Cortex of kidney (tissue), 1 donor: ENCODE measurements at places on chromosomes 5 and 9.

DNA sequence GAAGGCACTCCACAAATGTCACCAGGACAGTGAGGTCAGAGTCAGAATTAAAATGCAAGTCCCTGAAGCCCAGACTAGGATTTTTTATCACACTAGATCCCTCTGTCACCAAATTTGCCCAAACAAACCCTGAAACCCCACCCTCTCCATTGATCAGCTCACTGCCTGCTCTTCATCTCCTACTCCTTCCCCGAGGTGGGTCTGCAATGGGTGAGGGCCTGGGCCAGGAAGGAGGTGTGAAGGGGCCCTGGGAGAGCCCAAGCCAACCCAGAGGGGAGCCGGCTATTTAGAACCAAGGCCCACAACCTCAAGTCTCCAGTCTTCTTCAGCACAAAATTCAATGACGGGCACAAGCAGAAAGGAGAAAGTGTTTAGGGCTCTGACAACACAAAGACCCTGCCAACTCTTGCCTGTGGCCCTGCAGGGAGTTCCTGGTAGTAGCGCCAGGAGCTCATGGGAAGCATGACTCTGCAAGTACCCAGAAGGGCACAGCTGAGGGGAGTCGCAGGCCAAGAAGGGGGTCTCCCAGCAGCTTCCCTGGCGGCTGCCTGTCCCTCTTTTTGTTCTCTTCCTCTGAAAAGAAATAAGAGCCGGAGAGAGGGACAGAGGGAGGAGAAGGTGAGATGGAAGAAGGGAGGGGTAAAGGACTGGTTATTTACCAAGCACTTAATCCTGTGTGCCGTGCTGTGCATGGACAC lies 5.5 kb downstream of the FOXI1 start:
- no peak for DNase-seq

DNA sequence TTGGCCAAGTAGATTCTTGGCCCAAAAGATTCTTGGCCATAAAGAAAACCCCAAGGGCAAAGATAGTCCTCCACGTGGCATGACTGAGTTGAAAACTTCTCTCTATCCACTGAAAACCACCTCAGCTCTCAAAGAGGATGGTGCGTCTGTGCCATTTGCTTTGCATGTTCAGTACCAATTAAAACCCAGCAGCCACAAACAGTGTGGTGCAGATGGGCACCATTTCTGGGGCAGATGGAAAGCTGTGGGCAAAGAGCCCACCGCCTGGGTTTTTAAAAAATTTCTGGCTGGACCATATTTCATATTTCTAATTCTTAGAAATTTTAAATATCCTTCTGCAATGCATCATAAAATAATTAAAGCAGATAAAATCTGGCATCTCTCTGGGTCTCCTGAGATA lies 84.5 kb upstream of the PUM3 start:
- no peak for DNase-seq

DNA sequence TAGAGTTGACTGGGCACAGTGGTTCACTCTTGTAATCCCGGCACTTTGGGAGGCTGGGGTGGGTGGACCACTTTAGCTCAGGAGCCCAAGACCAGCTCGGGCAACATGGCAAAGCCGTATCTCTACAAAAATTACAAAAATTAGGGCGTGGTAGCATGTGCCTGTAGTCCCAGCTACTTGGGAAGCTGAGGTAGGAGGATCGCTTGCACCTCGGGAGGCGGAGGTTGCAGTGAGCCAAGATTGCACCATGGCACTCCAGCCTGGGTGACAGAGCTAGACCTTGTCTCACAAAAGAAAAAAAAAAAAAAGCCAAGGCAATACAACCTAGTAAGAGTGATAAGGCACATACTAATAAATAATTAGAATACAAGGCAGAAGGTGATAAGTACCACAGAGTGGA lies 15.8 kb downstream of the NLN start:
- DNase-seq, result no peak

DNA sequence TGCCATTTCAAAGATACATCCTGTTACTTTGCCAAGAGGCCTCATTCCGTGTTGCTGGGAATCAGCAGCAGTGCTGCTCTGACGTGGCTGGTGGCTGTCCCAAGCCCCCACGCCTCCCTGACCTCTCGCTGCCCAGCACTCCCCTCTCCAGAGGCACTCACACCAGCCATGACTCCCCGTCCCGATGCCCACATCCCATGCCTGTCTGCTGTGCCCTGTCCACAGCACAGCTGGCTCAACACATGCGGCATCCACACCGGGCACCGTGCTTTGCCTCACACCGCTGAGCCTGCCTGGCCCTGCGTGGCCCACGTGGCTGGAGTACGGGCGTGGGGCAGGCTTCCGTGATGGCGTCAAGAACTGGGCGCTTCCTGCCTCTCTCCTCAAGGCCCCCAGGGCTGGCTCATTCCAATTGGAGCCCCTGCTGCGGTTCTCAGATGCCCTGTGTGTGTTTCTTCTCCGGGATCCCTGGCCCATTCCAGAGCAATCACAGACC lies 7.8 kb upstream of the LCN1 start:
- DNase-seq, result no peak

GRCh38 chr9:113540466-113540865 lies 76.9 kb downstream of the RGS3 start:
- no peak for DNase-seq

DNA sequence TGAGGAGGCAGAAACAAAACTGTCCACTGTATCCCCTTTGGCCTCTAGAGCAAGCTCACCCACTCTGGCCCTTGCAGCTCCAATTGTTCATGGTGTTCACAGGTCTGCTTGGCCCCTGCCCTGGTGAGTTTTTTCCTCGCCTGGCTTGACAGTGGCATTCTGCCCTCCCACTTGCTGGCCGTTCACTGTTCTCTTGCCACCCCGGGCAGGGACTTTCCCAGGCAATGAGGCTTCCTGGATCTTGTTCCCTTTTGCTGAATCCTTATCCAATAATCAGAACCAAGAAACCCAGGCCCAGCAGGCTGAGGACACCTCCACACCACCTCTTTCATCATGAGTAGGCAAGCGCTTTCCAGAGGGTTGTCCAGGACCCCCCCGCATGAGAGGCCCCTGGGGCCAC lies 31.2 kb downstream of the ZNF618 start:
- no peak for DNase-seq

DNA sequence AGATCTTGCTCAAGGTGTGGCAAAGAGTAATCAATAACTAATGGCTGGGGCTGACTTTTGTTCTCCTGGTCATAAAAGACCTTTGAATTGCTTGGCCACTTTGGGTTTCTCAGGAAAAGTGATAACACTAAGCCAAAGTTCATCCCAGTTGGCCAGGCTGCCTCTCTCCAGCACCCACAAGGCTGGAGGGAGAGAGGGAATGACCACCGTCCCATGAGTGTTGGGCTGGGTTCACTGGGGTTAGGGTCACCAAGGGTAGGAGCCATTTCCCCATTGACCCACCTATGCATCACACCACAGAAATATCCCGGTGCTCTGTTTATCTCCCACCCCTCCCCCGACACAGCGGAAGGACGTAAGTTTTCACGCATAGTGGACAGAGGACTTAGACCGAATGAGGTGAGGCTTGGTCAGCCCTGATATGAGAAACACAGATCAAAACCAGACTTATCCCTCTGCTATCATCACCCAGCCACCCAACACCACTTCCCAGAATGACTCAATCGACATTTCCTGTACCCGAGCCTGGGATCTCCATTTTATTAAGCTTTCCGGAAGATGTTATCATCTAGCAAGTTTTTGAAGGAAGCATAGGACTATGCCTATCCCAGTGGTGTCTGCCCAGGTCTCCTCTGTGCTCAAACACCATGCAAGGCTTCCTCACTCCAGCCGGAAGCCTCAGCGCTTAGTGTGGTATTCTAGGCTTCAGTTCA lies 27.0 kb upstream of the PPARGC1B start:
- DNase-seq, result no peak
